ENCODE measurements at places on chromosomes 3 and 15.

- peak; percentile 5 for DNase-seq
Measured at GRCh38 chr15:64503197-64503596, 42.8 kb downstream of the ZNF609 start.

GRCh38 chr3:54171951-54172350 is 49.6 kb downstream of the CACNA2D3 start:
- no peak for DNase-seq

GRCh38 chr3:14288833-14289451 is 110.3 kb downstream of the LSM3 start:
- no peak for DNase-seq

DNA sequence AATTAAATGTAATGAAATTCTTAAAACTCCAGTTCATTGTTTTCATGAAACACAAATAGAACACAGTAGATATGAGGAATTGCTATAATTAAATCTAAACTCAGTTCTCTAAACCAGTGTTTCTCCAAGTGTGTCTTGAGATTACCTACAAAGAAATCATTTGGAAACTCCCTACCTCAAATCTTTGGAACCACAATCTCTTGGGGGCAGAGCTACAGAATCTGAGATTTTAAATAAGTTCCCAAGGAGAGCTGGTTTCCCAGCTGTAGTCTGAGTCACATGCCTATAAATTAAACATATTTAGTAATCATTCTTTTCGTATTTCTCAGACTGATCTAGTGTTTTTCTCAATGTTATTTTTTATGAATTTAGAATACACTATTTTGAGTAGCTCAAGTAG is 17.0 kb upstream of the ACTC1 start:
- no peak for DNase-seq

DNA sequence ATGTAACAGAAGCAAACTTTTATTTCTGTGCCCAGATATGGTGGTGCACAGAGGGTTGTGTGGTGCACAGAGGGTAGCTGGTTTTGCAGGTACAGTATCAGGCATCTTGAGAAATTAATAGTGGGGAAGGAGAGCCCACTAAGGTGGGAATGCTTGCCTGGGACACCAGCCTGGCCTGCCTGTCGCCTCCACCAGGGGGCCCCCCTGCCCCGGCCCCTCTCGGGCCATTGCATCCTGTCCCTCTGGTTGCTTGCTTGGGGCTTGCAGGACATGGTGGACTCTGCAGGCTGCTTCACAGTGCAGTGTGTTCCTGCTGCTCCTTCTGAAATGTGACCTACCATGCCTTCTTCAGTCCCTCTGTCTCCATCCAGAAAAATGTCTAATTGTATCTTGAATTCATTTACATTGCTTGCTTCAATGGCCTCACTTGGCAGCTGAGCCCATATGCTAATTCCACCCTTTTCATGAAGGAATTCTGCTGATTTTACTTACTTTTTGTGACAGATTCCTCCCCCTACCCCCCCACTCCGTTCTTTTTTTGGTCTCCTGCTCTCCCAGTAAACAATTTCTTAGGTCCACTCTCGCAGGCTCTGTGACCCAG is 73.6 kb downstream of the EEFSEC start:
- peak; percentile 36 for DNase-seq

GRCh38 chr3:41125258-41125657 is 74.0 kb upstream of the CTNNB1 start:
- DNase-seq, result no peak

- DNase-seq, result no peak
Measured at GRCh38 chr3:81695302-81695701, 66.1 kb downstream of the GBE1 start.

DNA sequence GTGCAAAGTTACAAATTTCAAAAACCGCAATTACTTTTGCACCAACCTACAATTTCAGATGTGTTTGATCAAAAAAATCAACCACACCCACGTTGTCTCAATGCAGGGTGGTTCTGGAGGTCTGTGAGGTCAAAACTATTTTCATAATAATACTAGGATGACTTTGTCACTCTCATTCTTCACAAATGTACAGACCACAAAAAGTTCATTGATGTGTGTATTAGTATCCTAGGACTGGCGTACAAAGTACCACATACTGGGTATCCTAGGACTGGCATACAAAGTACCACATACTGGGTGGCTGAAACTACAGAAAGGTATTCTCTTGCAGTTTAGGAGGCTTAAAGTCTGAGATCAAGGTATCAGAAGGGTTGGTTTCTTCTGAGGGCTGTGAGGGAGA is 13.0 kb downstream of the SUCLG2 start:
- no peak for DNase-seq

DNA sequence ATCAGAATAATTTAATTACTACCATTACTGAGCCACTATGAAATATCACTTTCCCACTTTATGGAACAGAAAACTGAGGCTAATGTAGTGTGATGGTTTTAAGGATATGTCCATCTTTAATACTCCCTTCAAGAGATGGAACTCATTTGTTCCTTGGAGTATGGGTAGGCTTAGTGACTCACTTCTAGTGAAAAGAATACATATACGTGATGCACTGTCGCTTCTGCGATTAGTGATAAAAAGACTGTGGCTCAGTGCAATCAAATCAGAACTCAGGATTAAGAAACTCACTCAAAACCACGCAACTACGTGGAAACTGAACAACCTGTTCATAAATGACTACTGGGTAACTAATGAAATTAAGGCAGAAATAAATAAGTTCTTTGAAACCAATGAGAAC is 216.6 kb downstream of the SUCLG2 start:
- no peak for DNase-seq

DNA sequence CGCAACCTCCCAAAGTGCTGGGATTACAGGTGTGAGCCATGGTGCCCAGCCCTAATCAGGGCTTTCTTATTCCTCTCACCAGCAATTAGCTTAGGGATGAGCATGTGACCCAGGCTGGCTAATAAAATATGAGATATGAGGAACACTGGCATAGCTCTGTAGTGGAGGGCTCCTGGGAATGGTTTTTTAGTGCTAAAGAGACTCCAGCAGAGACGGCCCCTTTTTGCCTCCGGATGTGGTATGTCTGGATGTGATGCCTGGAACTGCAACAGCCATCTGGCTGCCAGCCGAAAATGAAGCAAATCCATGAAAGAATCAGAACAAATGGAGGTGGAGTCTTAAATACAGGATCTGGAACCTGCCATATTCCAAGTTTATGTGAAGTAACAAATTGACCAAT is 69.1 kb upstream of the MAGI1 start:
- no peak for DNase-seq

DNA sequence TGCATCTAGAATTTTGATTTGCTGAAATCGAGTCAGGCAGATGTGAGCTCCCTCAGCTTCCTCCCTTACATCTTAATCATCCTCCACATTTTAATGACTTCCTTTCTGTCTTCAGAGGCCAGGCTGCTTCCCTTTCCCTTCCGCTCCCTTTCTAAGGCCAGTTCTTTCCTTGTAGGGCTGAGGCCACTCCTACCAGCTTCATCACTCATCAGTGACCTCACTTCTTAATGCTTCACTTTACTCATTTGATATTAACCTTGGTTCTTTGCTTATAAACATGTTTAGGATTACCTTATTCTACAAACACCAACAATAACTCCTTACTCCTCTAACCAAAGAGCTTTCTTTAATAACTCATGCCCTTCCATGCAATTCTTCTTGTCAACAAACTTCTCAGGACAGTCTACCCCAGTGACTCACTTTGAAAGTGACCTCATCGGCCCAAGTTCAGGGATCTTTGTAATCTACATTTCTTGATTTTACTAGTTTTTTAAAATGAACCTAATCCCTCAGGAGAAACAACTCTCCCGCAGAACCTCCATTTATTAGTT is 23.9 kb downstream of the ILDR1 start:
- DNase-seq, result peak; percentile 40

DNA sequence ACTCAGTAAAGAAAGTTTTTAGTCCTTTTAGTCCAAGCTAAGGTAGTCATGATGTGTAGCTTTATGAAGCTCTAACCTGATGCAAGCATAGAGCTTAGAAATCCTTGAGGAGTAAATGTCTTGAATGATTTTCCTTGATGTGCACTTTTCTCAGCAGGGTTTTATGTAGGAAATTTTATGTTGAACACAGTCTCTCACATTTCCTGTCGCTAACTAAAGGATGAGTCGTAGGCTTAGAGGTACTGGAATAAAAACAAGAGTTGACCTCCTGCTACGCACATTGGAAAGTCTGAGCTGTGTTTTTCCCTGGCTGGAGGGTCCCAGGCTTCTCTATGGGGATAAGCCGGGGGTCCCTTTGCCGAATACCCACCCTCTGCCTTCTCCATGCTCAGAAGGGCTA is 34.7 kb upstream of the ZPLD1 start:
- no peak for DNase-seq
